ENCODE measurements at places on chromosomes 1 and 21.

GRCh38 chr1:165891111-165891860, 63.9 kb downstream of the UCK2 start:
- DNase-seq, result no peak

DNA sequence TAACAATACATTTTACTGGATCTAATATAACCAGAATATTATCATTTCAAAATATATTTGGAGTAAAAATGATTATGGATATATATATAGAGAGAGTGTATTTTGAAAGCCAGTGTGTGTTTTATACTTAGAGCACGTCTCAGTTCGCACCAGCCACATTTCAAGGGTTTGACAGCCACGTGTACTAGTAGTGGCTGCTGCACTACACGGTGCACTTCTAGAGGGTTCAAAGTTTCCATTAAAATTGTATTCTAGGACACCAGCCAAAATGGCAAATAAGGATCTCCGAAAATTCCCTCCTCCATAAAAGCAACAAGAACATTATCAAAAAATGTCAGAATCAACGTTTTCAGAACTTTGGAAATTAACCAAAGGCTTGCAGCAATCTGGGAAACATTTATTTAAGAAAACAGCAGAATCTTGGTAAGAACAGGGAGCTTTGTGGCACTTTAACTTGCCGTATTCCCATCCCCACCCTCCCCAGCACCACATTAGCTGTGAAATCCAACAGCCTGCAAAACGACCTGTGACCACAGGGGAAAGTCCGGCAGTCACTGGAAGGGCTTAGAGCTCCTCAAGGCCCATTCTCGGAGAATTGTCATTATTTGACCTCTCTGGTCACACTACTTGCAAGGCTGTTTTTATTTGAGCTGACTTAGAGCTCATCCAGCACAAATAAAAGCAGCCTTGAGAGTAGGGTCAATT, 33.5 kb upstream of the MRPS6 start:
- DNase-seq, result no peak

DNA sequence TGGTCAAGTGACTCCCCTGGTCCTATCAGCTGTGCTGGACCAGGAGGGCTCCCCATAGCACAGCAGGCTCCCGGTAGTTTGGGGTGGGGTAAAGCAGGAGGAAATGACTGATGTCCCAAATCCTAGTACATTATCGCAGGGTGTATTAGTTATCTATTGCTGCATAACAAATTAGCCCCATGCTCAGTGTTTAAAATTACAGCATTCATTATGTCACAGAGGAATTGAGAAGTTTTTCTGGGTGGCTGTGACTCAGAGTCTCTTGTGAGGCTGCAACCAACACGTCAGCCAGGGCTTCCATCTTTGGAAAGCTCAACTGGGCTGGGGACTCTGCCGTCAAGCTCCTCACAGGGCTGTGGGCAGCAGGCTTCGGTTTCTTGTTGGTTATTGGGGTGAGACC, 34.3 kb upstream of the LAPTM5 start:
- DNase-seq, result no peak

- no peak for DNase-seq
Measured at GRCh38 chr1:233109096-233109495, 158.7 kb downstream of the NTPCR start.

GRCh38 chr1:101313356-101313755, 76.5 kb downstream of the S1PR1 start:
- peak; percentile 22 for DNase-seq

DNA sequence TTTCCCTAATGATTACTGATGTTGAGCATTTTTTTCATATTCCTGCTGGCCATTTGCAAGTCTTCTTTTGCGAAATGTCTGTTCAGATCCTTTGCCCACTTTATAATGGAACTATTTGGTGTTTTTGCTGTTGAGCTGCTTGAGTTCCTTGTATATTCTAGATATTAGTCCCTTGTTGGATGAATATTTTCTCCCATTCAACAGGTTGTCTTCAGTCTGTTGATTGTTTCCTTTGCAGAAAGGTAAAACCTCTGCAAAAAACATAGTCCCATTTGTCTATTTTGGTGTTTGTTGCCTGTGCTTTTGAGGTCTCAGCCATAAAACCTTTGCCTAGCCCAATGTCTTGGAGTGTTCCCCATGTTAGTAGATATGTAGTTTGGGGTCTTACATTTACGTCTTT, 78.0 kb upstream of the GUCA2B start:
- DNase-seq, result no peak

DNA sequence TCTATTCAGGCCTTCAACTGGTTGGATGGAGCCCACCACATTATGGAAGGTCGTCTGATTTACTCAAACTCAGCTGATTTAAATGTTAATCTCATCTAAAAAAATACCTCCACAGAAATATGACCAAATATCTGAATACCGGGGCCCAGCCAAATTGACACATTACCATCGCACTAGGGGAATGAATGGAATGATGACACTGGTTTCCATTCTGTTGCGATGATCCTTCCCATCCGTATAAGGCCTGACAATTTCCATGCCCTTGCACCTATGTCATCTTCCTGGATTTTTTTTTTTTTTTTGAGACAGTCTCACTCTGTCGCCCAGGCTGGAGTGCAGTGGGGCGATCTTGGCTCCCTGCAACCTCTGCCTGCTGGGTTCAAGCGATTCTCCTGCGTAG, 397.5 kb downstream of the KIF26B start:
- DNase-seq, result no peak

DNA sequence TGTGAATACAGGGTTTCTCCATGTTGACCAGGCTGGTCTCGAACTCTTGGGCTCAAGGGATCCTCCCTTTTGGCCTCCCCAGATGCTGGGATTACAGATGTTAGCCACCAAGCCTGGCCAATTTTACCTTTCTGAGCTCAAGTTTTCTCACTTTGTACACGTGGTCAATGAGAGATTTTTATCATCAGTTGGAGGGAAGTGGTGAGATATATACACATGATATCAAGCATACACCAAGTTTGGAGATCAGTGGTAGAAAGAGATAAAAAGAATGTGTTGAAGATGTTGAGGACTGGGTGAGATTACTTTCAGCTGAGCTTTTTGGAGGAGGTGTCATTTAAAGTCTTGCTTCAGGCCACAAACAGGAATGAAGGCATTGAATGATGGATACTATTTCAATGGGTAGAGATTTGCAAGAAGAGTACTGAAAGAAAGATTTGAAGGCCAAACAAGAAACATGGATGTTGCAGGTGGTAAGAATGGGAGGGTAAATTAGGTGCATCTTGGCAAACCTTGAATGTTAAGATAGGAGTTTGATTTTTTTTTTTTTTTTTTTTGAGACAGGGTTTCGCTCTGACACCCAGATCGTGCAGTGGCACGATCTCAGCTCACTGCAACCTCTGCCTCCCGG, 3.0 kb upstream of the SESN2 start:
- DNase-seq, result peak; percentile 78

DNA sequence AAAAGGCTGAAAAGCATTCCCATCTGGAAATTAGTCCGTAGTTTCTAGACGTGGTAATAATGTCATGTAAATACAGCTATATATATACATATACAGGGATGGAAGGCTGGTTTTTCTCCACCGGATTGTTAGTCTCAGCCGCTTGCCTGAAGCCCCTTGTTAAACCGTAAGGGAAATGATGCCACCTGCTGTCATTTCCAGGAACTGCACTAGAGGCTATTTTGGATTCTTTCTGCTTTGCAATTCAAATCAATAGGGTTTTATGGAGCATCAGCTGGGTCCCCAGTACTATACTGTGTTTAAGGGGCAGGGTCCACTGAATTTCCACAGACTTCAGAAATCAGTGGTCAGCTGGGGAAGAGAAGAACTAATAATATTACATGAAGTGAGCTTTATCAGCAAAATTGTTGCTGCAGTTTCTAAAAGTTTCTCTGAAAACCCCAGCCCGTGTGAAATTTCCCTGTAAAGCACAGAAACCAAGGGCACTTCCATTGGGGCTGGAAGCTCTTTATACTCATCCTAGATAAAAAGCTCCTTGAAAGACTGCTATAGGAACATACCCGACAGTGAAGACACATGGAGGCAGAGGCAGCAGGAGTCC, 33.8 kb upstream of the MPZL1 start:
- DNase-seq, result peak; percentile 91

GRCh38 chr1:14976256-14976655, 177.3 kb upstream of the TMEM51 start:
- no peak for DNase-seq

- DNase-seq, result no peak
Measured at GRCh38 chr1:154598871-154599635, 8.9 kb downstream of the ADAR start.

DNA sequence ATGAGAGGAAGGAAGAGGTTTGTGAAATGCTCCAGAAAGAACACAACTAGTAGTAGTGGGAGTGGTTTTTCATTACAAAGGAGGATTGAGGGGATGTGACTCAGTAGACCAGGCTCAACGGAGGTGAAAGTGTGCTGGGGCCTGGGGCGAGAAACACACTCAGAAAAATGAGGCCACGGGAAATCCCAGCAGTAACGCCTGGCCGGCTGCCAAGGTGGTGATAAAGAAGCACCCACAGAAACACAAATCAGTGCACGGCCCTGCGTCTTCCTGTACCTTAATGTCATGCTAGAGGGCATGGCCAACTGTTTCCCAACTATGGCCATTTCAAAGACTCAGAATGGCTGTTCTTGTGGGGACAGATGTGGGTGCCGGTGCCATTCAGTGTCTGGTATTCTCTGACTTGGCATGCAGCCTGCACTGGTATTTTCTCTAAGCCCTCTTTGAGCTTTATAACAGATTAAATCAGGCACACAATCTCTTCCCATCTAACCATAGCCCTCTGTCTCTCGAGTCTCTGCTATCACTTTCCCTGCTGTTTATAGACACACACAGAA, 38.2 kb downstream of the URB2 start:
- DNase-seq, result peak; percentile 23

DNA sequence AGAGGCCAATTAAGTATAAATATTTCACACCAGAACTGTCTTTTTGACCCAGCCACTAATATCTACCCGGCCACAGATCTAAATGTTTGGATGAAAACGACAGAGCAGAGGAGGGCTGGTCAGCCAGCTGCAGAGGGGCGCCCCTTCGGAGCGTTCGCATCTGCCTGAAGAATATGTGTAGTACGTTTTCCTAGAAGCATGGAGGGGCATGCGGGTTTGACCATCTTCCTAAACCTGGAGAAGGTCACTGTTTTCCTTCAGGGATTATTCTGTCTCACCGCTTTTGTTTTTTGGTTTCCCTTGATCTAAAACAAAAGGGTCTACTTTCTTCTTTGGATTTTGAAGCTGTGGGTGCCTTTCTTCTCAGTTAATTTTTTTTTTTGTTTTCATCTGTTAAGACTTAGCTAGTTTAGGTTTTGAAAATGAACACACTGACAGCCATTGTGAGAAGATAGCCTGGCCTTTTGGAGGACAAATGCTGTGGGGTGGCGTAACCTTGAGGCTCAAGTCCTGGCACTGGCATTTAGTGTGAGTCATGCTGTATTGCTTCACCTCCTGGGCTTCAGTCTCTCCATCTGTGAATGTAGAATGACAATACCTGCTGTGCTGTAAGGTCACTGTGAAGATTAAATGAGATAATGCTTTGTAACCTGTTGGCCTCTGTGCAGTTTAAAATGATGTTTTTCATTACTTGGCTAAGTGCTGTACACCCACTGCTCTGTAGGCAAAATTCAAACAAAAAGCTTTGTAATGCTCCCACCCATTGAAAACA, 74.1 kb upstream of the IRF2BP2 start:
- DNase-seq, result peak; percentile 79

GRCh38 chr21:41491412-41491811, 16.5 kb downstream of the TMPRSS2 start:
- DNase-seq, result no peak
